ENCODE measurements at places on chromosomes 7 and 10.

GRCh38 chr7:51789489-51789888 is 472.9 kb upstream of the COBL start:
- DNase-seq: peak; percentile 17

DNA sequence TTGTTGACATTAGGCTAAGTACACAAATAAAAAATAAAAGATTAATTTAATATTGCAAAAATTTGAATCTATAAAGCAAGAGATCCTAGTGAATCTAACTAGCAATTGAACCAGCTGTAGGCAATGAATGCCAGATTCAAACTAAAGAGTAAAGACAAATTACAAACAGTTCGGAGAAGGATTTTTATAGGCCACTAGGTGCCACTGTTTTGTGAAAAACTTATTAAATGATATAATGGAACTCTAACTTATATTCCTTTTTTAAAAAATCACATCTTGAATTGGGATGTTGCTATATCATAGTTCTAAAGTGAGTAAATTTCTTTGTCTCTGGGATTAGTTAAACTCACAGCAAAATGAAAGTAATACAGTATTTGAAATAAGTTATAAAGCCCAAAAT is 39.1 kb upstream of the GNAI1 start:
- DNase-seq: peak; percentile 52

GRCh38 chr7:28908775-28909174 is 49.4 kb downstream of the TRIL start:
- no peak for DNase-seq

- no peak for DNase-seq
These were observed 2.7 kb downstream of the OPN4 start for GRCh38 chr10:86657011-86657395.

- DNase-seq: peak; percentile 75
These were observed 20.1 kb downstream of the CHUK start for GRCh38 chr10:100209303-100209702.

GRCh38 chr10:36675458-36675880 is 449.9 kb upstream of the ANKRD30A start:
- peak; percentile 35 for DNase-seq

- DNase-seq: no peak
These were observed 287.2 kb upstream of the FZD1 start for GRCh38 chr7:90977056-90977455.

DNA sequence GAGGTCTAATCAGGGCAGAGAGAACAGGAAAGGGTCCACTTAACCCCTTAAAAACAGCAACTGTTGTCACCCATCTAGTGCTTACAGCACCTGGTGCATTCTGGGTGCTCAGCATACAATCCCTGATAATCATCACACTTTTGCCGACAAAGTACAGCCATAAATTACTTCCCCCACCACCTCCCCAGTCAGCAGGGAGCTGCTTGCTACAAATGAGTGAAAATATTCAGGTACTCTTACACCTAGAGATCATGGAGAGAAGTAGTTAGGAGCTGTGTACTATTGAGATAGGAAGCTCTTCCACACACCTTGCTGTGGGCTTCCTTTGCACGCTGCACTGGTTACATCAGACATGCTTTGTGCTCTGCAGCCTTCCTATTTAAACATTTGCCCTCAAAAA is 723.5 kb upstream of the GALNT17 start:
- no peak for DNase-seq

GRCh38 chr7:68107261-68107660 is 1110.6 kb downstream of the TYW1 start:
- peak; percentile 27 for DNase-seq

- DNase-seq: no peak
These were observed 1358.7 kb upstream of the SORCS1 start for GRCh38 chr10:108523016-108523800.

DNA sequence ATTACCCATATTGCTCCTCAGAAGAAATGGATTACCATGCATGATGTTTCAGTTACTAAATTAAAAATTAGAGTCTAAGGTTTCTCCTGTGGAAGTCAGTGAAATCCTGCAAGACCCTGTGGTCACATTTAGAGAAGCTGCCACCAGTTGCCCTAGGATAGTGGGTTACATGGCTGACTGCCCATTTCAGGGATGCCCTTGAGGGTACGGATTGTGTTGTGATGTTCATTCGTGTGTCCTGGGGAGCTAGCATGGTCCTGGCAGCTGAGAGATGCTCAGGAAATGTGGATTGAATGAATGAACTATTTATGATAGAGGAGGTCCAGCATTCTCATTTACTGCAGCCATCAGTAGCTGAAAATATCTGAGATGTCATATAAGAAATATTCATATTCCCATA is 55.1 kb downstream of the TMEM178B start:
- DNase-seq: no peak

GRCh38 chr10:86644152-86644793 is 10.1 kb upstream of the OPN4 start:
- DNase-seq: no peak

DNA sequence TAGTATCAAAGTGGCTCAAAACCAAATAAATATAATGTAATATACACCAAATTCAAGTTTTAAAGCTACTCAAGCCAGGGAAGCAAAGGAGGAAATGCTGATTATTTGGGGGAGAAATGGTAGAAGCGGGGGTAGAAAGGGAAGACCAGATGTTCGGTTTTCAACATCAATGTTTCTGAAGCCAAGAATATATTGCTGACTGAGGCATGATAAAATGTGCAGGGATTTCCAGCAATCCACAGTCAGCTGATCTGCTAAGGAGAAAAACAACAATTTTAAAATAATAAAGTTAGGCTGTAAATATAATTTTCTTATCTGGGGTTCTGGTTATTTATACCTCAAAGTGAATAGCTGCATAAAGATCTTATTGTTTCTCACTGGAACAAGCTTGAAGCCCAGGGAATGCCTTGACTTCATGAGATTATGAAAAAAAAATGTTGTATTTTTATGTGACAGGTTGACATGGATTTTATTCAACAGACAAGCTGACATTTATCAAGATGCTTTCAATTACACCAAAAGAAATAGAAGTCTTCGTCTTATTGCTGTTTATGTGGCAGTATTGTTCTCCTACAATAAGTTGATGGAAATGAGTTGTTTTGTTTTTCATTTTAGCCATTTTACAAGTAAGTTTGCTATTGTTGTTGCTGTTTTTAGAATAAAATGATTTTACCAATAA is 28.6 kb upstream of the BMPER start:
- DNase-seq: peak; percentile 76

- no peak for DNase-seq
These were observed 43.3 kb upstream of the PLXDC2 start for GRCh38 chr10:19772972-19773371.

DNA sequence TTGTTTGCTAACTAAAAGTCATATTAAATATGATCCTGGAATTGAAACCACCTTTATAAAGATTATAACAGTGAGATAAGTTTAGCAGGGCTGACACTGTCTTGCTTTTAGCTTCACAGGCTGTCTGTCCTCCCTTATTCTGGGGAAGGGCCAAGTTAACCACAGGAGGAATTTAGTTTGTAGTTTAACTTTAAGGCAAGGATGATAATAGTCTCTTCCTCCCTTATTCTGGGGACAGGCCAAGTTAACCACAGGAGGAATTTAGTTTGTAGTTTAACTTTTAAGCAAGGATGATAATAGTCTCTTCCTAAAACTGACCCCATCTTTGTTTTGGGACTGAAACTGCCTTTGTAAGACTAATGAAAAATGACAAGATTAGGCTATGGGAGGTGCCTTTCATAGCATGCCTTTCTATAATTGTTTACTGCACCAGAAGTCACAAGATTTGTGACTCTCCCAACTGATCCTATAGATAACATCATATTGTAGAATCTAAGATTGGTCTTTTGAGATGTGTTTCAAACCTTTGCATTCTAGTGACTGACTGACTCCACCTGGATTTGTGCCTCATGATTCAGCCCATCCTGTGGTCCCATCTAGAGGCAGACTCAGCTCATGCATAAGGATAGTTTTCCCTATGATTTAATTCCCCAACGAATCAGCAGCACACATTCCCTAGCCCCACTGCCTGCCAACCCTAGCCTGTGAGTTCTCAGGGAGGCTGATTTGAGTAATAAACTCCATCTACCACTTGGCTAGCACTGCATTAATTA is 212.0 kb downstream of the MAGI2 start:
- DNase-seq: no peak

GRCh38 chr10:129655679-129656031 is 188.6 kb downstream of the MGMT start:
- no peak for DNase-seq

DNA sequence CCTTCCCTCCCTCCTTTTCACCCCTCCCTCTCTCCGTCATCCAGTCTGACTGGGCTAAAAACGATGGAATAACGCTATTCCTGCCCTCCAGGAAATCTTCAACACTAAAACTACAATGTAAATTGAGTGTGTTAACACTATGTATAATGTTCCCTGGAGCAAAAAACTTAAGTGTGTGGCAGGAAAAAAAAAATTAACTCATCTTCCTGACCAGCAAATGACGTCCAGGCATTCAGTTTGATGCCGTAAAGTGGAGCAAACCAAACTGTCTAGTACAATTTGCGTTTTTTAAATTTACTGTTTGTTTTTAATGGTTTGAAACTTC is 545 bp upstream of the MTPN start:
- no peak for DNase-seq

GRCh38 chr7:34073676-34074075 is 168.3 kb downstream of the BMPER start:
- DNase-seq: no peak

- DNase-seq: no peak
These were observed 182.3 kb downstream of the AVL9 start for GRCh38 chr7:32677593-32677992.

- no peak for DNase-seq
These were observed 8.2 kb downstream of the LOXL4 start for GRCh38 chr10:98259606-98260315.

- no peak for DNase-seq
These were observed 38.2 kb downstream of the GSDME start for GRCh38 chr7:24718977-24719491.

DNA sequence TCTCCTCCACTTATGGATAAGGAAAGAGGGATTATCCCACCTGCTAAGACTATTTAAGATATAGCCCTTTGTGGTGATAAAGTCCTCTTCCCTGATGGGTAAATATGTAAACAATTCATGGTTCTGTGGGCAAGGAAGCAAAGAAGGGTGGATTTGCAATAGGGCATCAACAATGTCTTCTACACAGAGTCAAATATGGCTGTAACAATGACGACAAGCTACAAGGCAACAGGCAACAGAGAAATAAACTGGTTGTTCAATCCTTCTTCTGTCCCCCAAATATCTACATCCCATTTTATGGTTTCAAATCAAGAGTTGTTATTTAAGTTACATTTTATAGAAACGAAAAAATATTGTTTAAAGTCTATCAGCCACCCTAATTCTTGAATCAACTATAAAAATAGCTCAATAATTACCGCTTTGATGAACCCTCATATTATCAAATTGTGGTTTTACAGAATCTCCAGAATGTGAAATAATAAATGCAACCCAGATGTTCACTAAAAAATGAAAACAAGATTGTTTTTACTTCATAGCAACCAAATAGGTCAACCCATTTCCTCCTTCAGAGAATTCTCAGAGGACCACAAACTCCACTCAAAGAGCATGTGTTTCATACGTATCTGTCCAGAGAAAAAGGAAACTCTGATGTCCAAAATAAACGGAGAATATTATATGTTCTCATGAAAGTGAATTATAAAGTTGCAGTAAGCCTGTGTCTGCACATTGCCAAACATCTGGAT is 13.8 kb downstream of the CYTH3 start:
- peak; percentile 93 for DNase-seq

- DNase-seq: no peak
These were observed 16.0 kb downstream of the EGFR start for GRCh38 chr7:55034776-55035175.

DNA sequence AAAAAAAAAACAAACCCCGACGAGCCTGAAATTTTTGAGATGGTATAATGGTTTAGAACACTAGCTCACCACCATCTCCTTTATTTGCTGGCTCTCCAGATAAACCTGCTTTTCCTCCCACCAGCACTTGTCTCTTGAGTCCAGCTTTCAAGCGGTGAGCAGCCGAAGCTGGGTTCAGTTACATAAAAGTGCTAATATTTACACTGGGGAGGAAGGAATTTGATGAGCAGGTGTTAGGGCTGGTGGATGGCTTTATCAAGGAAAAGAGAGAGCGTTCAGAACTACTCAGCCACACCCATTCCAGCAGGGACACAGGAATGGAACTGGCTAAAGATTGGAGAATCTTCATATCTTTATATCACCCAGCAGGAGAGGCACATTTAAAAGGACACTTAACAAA is 6.6 kb upstream of the CALML3 start:
- DNase-seq: no peak

- DNase-seq: peak; percentile 83
These were observed 14.7 kb downstream of the FAM241B start for GRCh38 chr10:69644658-69645295.

GRCh38 chr7:44713680-44714335 is 34.8 kb upstream of the ZMIZ2 start:
- DNase-seq: no peak

- no peak for DNase-seq
These were observed 85.8 kb upstream of the CUX1 start for GRCh38 chr7:101731502-101732084.

GRCh38 chr10:70283445-70284399 is at the start of gene NPFFR1:
Gene NPFFR1, minus strand, starts transcription at chr10:70284004. Its CDS starts 328 bp downstream, at chr10:70283676.
- peak; percentile 32 for DNase-seq

- DNase-seq: no peak
These were observed 222.7 kb downstream of the MLLT10 start for GRCh38 chr10:21756707-21757106.

- peak; percentile 44 for DNase-seq
These were observed 11.7 kb downstream of the ZYX start for GRCh38 chr7:143392875-143393266.

- no peak for DNase-seq
These were observed 183.4 kb downstream of the MACC1 start for GRCh38 chr7:20033621-20034400.

DNA sequence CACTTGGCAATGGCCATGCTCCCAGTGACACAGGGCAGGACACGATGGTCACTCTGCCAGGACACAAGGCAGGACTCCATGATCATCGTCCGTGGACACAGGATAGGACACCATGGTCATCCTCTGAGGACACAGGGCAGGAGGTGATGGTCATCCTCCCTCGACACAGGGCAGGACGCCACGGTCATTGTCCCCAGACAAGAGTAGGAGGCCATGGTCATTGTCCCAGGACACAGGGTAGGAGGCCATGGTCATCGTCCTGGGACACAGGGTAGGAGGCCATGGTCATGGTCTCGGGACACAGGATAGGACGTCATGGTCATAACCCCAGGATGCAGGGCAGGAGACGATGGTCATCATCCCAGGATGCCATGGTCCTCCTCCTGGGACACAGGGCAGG is 289.2 kb downstream of the TCERG1L start:
- DNase-seq: no peak

Measured in cardiac muscle cell (in vitro differentiated cells and primary cell).